ENCODE measurements at places on chromosomes 1 and 21.
A peak's percentile ranks its signal among the peaks of the same experiment; 100 is the strongest.

DNA sequence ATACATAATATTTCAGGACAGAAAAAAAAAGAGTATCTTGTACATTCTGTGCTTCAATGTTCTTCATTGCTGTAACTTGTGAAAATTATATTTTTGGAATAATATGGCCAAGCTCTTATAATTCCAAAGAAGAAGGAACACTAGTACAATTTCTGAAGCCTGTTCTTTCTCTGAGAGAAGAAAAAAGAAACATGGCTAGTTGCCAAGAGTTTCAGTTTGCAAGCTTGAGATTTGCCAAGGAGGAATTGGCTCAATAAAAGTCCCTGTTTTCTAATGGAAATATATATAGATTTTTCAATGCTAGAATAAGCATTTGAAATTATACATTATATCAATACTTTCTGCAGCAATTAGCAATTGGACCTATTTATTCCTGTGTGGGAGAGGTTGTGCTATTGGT, 285.2 kb upstream of the NEGR1 start:
- DNase-seq, result no peak

DNA sequence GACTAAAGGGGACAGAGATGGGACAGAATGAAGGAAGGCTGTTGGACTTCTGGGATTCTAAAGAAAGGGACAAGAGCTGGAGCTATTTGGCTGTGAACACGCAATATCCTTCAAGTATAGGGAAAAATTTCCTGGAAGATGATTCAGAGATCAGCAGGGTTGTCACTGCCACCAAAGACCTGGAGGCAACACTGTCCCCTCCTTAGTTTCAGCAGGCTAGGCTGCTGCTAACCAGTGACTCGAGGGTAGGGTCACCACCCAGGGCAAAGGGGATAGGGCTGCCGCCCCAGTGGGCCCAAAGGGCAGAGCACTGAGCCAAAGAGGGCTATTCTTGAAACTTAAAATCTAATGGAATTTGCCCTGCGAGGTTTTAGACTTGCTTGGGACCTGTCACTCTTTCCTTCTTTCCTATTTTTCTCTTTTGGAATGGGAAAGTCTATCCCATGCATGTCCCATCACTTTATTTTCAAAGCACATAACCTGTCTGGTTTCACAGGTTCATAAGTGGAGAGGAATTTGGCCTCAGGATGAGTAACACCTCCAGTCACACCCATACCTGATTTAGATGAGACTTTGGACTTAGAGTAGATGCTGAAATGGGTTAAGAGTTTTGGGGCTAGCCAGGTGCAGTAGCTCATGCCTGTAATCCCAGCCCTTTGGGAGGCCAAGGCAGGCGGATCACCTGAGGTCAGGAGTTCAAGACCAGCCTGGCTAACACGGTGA, 11.9 kb downstream of the IFNLR1 start:
- no peak for DNase-seq

- DNase-seq, result no peak
These were observed 86.4 kb downstream of the RGL1 start for GRCh38 chr1:183891158-183891856.

- no peak for DNase-seq
These were observed 127.1 kb upstream of the B3GALT2 start for GRCh38 chr1:193313354-193314140.

GRCh38 chr1:243848165-243848857, 1.7 kb downstream of the AKT3 start:
- DNase-seq, result no peak

DNA sequence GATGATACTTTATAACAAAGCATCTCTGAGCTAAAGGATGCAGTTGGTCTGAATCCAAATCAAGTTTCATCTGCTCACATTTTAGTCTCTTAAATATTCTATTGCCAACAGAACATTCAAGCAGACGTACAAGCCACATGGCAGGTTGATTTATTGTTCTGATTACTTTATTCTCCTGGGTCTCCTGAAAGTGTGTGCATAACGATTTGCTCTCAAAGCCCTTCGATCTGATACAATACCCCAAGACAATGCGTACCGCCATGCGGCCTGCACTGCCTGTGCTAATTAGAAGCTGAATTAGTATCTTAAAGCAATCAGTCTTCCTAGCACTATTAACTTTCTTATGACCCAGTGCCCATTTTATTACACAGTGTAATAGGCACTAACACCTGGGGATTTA, 56.9 kb downstream of the FHAD1 start:
- DNase-seq, result no peak

DNA sequence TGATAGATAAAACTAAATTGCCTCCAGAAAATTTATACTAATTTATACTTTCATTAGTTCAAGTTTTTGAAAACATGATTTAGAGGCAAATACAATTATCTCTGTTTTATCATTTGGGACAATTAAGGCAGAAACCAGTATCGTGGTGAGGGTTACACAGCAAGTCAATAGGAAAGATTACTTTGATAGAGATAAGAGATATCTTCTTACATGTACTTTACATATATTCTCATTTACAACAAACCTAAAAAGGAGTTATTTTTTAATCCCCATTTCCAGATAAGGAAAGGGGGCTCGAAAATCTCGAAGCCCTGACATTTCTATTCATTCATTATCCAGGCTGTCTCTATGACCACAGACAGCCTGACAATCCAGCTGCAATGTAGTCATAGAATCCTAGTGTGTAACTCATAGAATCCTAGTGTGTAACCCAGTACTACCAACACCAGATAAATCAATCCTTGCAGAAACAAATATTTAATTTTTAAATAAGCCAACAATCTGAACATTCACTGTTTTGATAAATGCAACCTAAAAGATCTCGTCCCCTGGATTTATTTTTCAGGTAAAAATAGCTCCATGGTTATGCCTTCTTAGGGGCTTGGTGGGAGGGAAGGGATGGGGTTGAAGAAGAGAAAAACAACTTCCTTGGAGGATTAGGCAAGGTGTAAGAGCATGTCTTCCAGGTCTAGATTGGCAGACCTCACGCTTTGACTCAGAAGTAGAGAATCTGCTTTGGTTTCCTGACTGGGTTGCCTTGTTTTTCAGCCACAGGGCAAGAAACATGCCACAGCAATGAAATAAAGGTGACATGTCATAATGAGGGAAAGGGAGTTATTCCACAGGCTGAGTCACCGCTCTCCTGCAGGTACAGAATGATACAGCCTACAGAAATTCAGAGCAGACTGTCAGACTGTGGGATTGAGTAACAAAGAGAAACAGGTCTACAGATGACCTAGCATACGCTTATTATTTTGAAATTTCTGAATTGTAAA, 45.6 kb downstream of the IRF2BP2 start:
- DNase-seq, result no peak

GRCh38 chr1:50132347-50132894, 23.7 kb downstream of the ELAVL4 start:
- DNase-seq, result no peak

GRCh38 chr1:238171985-238172384, 281.3 kb upstream of the ZP4 start:
- no peak for DNase-seq

DNA sequence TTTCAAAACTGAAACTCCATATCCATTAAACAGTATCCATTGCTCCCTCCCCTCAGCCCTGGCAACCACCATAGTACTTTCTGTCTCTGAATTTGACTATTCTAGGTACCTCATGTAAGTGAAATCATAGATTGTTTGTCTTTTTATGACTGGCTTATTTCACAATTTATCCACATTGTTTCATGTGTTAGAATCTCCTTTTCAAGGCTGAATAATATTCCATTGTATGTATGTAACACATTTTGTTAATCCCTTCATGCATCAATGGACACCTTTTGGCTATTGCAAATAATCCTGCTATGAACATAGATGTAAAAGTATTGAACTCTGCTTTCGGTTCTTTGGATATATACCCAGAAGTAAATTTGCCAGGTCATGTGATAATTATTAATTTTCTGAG, 37.5 kb downstream of the AGO3 start:
- no peak for DNase-seq

- DNase-seq, result peak; percentile 42
These were observed 664 bp downstream of the FAM89A start for GRCh38 chr1:231039161-231040018.

DNA sequence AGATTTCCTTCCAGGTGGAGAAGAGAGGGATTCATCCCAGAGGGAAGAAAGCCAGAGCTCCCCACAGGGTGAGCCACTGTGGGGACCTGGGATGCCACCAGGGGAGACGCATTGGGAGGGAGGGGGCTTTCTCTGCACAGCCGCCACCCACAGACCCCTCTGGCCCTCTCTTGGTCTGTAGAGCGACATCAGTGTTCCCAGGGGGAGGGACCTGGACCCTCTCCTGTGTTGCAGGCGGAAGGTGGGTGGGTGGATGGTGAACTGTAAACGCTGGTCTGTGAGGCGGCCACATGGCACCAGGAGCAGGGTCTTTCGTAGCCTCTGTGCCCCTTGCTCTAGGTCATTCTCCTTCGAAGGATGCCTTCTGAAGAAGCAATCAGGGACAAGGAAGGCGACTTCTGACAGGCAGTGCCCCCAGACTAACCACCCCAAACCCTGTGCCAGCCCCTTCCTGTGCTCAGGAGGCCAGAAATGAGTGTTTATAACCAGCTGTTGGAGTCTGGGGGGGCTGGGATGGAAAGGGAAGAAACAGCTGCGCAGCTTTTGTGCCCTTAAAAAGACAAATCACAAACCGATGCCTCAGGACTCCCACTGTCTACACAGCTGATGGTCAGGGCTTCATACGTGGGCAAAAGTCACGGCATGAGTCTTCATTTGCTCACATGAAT, 121.4 kb upstream of the ZBTB40 start:
- no peak for DNase-seq

DNA sequence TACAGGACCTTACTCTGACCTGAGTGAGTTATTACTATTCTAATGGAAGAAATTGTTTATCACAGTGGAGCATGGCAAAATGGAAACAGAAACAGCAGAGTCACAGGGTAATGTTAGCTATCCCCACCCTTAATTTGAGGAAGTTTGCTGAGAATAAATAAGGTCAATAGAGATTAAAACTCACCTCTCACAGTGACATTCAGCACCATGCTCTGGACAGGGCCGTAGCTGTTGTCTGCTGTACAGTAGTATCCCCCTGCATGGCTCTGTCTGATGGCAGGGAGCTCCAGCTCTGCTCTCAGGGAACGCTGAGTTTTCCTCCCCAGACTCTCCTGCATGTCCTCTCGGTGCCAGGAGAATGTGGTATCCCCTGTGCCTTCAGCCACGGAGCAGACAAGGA, 11.9 kb downstream of the FCRL4 start:
- no peak for DNase-seq

- no peak for DNase-seq
These were observed 11.8 kb downstream of the AGT start for GRCh38 chr1:230701895-230702768.
